Ammon's horn (tissue), 1 donor: ENCODE measurements at places on chromosomes 5 and 9.
A peak's percentile ranks its signal among the peaks of the same experiment; 100 is the strongest.

- peak; percentile 64 for DNase-seq
Measured at GRCh38 chr9:86405926-86406325, 51.7 kb upstream of the TUT7 start.

- no peak for DNase-seq
Measured at GRCh38 chr9:38208206-38208901, 139.3 kb upstream of the SHB start.

GRCh38 chr9:111029260-111029659, 9.0 kb downstream of the LPAR1 start:
- no peak for DNase-seq

GRCh38 chr9:98380065-98380681, 124.7 kb upstream of the TBC1D2 start:
- DNase-seq, result no peak

GRCh38 chr5:16722097-16722495, 105.3 kb upstream of the RETREG1 start:
- DNase-seq, result no peak

GRCh38 chr5:88691945-88692868, 190.8 kb downstream of the MEF2C start:
- DNase-seq, result peak; percentile 53
